ENCODE measurements at places on chromosomes 6 and 20.

DNA sequence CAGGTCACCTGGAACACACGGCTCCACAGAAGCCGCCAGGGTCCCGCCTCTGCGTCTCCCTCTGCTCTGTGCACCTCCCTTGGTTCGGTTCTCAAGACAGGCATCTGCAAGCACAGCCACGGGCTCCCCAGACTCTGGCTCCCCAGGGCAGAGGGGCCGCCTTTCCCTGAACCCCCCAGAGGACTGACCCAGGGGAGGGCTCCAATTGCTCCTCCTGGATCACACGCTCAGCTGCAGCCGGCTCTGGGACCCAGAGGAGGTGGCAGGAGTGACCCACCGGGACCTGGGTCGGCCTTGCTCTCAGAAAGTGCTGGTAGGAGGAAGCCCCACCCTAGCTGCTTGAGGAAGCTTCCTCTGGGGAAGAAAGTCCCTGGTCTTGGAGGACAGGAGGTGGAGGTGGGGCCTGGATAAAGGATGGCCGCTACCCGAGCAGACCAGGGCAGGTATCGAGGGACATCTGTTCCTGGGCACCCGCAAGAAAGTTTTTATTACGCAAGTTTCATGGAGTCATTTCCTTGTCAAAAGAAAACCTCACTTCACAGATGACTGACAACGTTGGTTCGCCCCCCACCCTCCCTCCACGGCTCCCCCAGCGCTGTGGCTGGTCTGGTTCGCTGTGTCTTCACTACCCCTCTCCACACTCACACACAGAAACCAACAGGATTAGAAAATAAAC, 103.9 kb upstream of the AFDN start:
- DNase-seq, result no peak

GRCh38 chr6:35541836-35542235, 29.1 kb upstream of the TULP1 start:
- peak; percentile 34 for DNase-seq

- no peak for DNase-seq
These were observed 41.1 kb upstream of the NEDD9 start for GRCh38 chr6:11273406-11274065.

DNA sequence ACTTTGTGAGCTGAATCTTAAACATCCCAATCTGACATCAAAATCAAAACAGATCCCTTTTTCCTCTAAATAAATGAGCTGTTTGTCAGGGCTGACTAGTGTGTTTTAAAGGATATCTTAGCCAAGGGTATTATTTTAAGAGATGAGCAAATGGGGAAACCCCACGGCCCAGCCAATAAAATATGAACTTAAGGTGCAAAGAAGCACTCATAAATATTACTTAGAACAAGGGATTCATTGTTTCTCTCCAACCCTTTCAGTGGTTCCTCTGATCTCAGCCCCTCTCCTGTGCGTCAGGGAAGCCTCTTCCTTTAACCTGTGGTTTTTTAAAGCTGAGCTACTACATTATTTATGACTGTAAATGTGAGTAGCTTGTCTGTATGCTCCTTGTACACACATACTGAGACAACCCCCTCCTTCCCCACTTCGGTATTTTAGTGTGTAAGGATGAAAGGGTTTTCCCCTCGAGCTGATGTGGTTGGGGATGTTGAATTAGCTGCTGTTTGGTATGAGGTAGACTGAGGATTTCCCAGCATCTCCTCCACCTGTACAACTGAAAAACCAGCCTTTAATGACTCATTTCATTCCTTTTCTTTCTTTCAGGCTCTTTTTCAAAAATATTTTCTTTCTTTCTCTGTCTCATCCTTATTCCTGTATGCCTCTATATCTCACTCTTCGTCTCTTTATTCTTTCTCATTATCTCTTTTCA, 6.5 kb downstream of the BMP5 start:
- no peak for DNase-seq

GRCh38 chr6:164273491-164273890, 859.0 kb downstream of the QKI start:
- no peak for DNase-seq

DNA sequence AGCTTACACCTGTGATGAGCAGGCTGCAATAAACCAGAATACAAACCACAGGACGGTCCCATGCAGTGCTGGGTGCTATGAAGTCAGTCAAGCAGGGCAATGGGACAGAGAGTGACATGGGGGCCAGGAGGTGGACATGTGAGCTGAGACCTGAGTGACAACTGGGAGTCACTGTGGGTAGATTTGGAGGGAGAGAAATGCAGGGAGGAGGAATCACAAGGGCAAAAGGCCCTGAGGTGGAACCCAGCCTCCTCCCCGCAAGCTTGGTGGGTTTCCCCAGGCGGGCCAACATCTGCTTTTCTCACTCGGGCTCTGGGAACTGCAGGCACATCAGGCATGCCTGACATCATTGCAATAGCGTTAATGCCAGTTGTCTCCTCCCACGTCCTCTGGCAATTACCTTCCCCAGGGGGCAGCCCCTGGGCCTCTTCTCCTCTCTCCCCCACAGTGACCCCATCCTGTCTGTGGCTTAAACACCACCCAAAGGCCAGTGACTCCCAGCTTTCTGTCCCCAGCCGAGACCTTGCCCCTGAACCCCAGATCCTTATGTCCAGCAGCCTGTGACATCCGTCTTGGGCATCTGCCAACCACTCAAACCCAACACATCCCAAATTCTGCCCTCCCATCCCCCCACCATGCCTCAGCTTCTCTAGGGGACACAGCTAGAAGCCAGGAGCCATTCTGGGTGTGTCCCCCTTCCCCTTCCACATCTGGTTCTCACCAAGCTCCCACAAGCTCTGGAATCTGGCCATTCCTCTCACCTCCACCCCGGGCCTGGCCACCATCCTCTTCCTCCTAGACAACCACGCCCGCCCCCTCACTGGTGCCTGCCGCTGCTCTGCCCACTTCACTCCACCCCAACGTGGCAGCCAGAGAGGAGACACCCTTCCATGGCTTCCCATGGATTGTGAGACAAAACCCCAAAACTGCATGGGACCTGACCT, 28.2 kb downstream of the PDRG1 start:
- DNase-seq, result no peak

DNA sequence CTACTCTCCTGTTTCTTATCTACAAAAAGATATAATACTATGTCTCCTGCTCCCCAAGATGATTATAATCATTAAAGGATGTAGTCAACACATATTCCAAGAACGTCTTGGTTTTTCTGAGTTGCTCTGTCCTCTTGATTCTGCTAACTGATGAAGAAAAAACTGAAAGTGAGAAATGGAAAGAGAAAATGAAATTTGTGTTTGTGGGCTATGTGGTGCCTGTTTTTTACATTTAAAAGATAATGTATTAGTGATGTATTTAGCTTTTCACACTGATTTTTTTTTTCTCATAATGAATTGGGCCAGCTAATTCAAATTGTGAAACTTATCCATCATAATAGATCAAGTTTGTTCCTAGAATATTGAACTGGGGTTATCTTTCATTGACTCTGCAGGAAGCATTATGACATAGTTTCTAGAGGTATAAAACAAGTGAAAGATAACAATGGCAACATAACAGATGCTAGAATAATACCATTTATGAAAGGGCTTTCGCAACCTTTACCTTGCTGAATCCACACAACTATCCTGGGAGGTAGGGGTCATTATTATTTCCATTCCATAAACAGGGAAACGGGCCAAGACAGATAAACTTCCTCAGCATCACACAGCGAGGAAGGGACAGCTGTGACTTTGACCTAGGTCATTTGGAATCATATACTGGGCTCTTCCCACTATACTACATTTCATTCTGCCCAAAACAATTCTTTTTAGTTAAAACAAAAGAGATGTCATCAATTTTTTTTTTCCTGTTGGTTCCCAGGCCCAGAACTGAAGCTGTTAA, 336.7 kb downstream of the GJA1 start:
- DNase-seq, result no peak

- no peak for DNase-seq
These were observed 38.8 kb downstream of the ELOVL5 start for GRCh38 chr6:53309901-53310300.

Data from muscle of back (tissue), 13 donors.